SK-N-SH (cell line): ENCODE measurements at places on chromosomes 2 and 18. TPM values are rescaled to one million over a fixed set of nuclear protein-coding genes. Genes with fewer than 3 reads are reported as not detected.

The PKDCC gene
- 16.0 and 19.5 TPM in 2 replicates for polyA plus RNA-seq

The HJURP gene
- 13.2 and 16.5 TPM in 2 replicates for polyA plus RNA-seq

The PDK1 gene
- polyA plus RNA-seq, result 5.3 and 6.3 TPM in 2 replicates

The SMAD7 gene
- polyA plus RNA-seq, result 19.1 and 20.0 TPM in 2 replicates

The ABCG5 gene
- polyA plus RNA-seq, result not detected in 2 replicates

The POLE4 gene
- polyA plus RNA-seq, result 34.2 and 42.1 TPM in 2 replicates

The HOXD3 gene
- polyA plus RNA-seq, result 0.80 and 0.81 TPM in 2 replicates

The CRYBA2 gene
- polyA plus RNA-seq, result not detected in 2 replicates

The ARHGEF33 gene
- 0.08 and 0.25 TPM in 2 replicates for polyA plus RNA-seq

The NPC1 gene
- 23.9 and 30.7 TPM in 2 replicates for polyA plus RNA-seq

The RAB17 gene
- polyA plus RNA-seq, result 0.10 and 0.19 TPM in 2 replicates

The LIMS3 gene
- 1.4 and 3.6 TPM in 2 replicates for polyA plus RNA-seq

The FBXO36 gene
- 3.9 and 5.7 TPM in 2 replicates for polyA plus RNA-seq

The POTEC gene
- not detected in 2 replicates for polyA plus RNA-seq

The KATNAL2 gene
- 6.5 and 8.2 TPM in 2 replicates for polyA plus RNA-seq

The DNAH6 gene
- 0.03 TPM in 1 of 2 replicates, not detected in the other for polyA plus RNA-seq

The LRRC30 gene
- polyA plus RNA-seq, result not detected in 2 replicates

The NRP2 gene
- 66.9 and 68.8 TPM in 2 replicates for polyA plus RNA-seq

The GATA6 gene
- polyA plus RNA-seq, result not detected in 2 replicates

The BCL11A gene
- 1.9 and 2.4 TPM in 2 replicates for polyA plus RNA-seq

The LRP1B gene
- 0.19 and 0.28 TPM in 2 replicates for polyA plus RNA-seq

The GALR1 gene
- polyA plus RNA-seq, result not detected in 2 replicates

The SEMA4F gene
- polyA plus RNA-seq, result 17.3 and 19.1 TPM in 2 replicates

The PTPRN gene
- 7.4 and 9.5 TPM in 2 replicates for polyA plus RNA-seq

The CFC1 gene
- not detected in 2 replicates for polyA plus RNA-seq

The IL36B gene
- polyA plus RNA-seq, result not detected in 2 replicates

The SKA1 gene
- 4.3 and 4.5 TPM in 2 replicates for polyA plus RNA-seq

The DSG3 gene
- polyA plus RNA-seq, result 0.02 TPM in 1 of 2 replicates, not detected in the other

The OTOS gene
- polyA plus RNA-seq, result not detected in 2 replicates

The RIT2 gene
- polyA plus RNA-seq, result 0.06 TPM in 1 of 2 replicates, not detected in the other

The COLEC12 gene
- 28.1 and 41.2 TPM in 2 replicates for polyA plus RNA-seq

The IL37 gene
- polyA plus RNA-seq, result not detected in 2 replicates

The PLCD4 gene
- polyA plus RNA-seq, result 8.5 and 11.0 TPM in 2 replicates

The CSRNP3 gene
- polyA plus RNA-seq, result 1.0 and 2.4 TPM in 2 replicates

The ADGRF3 gene
- 0.10 and 0.31 TPM in 2 replicates for polyA plus RNA-seq

The SULT1C3 gene
- not detected in 2 replicates for polyA plus RNA-seq

The RAB6C gene
- 0.02 and 0.05 TPM in 2 replicates for polyA plus RNA-seq
